ENCODE measurements at places on chromosomes 4 and X.

- DNase-seq, result no peak
These were observed 27.4 kb downstream of the HMGN5 start for GRCh38 chrX:81174286-81174685.

DNA sequence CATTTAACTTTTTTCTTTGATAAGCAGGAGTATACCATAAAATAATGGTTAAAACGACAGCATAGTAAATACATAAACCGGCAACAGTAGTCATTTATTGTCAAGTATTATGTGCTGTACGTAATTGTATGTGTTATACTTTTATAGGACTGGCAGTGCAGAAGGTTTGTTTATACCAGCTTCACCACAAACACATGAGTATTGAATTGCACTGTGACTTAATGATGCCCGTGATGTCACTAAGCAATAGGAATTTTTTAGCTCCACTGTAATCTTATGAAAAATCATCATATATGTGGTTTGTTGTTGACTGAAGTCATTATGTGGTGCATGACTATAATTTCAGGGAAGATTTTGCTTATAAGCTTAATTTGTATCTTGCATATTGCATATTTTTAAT lies 424.6 kb downstream of the PABPC4L start:
- DNase-seq, result no peak

GRCh38 chrX:51361251-51361650 lies 28.6 kb downstream of the NUDT10 start:
- DNase-seq, result no peak

DNA sequence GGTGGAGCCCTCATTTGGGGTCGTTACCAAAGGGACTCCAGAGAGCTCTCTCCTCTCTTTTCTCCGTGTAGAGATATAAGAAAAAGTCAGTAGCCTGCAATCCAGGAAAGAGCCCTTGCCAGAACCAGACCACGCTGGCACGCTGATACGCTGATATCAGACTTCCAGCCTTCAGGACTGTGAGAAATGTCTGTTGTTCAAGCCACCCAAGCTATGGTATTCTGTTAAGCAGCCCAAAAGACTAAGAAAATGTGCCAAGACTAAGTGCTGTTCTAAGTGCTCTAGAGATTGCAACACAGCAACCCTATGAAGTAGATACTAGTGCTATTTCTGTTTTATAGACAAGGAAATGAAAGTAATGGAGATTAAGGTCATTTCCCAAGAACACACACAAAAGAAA lies 205.7 kb downstream of the CAMK2D start:
- DNase-seq, result no peak

GRCh38 chrX:66638591-66639500 lies at the start of gene EDA2R:
Gene EDA2R (minus strand): TSS chrX:66639078. CDS start chrX:66616020, 23,058 bp downstream.
- no peak for DNase-seq

DNA sequence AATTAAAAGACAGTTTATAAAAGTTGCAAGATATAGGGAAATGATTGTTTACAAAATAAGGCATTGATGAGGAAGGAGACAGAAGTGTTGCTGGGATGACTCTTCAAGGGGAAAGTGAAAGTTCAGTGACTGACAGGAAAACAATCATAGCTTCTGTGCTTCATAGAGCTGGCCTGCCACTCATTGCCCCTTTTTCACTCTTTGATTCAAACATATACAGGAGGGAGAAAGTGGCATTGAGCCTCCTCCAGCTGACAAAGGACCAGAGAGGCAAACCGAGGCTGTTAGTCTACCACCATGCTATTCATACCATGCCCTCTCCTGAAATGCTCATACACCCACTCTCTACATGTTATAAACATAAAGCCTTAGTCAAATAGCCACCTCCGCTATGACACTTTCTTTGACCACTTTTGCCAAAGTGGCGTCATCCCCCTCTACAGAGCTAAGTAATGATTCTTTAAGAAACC lies 79.2 kb upstream of the ATOH1 start:
- no peak for DNase-seq

DNA sequence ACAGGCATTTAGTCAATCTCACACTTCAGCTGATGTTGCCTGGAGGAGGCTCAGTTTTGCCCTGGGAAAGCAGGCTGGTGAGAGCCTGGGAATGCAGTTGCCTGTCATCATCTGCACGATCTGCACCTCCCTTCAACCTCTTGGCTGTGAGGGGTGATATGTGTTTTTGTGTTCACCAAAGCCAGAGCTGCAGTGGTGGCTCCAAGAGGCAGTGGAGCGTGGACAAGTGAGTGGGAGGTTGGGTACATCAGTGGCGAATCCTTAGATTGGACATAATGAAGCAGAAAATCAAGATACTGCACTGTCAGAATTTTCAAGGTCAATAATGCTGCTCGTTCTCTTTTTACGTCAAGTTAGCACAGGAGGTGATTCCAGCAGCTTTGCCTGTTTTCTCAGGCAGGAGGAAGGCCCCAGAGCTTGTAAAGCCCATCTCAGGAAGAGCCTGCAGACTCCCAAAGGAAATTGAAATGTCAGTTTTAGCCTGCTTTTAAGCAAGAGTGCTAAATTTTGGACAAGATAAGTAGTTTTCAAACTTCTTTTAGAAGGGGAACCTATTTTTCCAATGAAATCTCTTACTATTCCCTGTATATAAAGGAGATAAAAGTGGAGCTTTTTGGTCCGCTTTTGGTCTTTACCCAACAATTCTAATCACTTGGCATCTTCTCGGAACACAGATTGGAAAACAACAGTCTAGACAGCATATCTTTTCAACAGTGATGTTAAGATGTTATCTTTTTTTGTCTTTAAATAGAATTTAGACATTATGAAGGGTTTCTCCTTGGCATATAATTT lies 92.8 kb downstream of the FRAS1 start:
- no peak for DNase-seq

DNA sequence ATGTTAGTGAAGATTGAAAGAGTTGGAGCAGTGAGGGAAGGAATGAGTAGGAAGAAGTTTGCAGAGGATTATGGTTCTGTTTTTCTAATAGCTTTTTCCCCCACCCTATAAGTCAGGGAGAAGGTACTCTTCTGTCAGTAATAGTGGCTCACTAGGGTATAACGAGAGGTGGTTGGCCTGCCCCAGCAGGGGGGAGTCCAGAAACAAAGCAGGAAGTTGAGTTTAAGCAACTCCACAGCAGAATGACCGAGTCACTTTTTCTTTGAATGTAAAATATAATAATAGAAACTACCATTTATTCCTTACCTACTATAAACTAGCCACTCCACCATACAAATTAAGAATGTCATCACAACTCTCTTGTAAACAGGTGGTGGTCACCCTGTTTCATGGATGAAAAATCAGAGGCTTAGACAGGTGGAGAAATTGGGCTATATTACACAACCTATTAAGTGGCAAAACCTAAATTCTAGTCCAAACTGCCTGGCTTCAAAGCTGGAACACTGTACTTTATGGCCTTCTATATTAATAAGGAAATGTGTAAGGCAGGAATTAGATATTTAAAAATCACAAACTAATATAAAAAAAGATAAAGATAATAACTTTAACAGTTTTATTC lies 21.9 kb downstream of the AP1AR start:
- no peak for DNase-seq

DNA sequence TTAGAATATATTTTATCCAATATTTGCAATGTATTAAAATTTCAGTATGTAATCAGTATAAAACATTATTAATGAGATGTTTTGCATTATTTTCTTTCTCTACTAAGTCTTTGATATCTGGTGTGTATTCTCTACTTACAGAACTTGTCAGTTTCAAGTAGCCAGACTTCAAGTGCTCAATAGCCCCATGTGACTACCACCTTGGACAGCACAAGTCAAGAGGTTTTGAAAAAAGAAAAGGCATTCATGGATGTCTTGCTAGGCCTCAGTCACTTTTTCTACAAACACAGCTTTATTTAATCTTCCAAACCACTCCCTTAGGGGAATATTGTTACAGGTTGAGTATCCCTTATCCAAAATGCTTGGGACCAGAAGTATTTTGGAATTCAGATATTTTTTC lies 189.4 kb downstream of the QDPR start:
- no peak for DNase-seq

GRCh38 chr4:168076989-168077725 lies 15.2 kb upstream of the ANXA10 start:
- DNase-seq, result no peak

GRCh38 chrX:1537031-1537715 lies at the start of gene P2RY8:
Gene P2RY8 (minus strand): TSS chrX:1537185. CDS start chrX:1466558, 70,627 bp downstream.
- DNase-seq, result peak; percentile 59

DNA sequence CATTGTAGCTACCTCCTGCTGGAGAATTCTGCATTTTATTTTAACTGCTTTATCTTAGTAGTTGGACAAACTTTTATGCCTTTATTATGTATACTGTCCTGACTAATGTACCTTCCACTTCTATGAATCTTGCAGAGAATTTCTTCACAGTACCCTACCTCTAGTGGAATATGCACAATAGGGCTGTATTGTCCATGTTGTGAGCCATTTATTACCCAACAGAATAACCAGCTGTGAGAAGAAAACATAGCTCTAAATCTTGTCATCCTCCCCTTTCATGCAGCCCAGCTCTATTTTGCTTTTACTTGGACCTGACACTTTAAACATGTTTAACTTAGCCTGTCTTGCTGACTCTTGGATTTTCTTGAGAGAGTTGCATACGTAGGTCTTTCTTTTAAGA lies 56.2 kb downstream of the MCUB start:
- DNase-seq, result no peak

- DNase-seq, result no peak
These were observed 84.8 kb upstream of the TFDP3 start for GRCh38 chrX:133302775-133303445.

GRCh38 chr4:73152893-73153292 lies 83.4 kb upstream of the COX18 start:
- no peak for DNase-seq

- DNase-seq, result no peak
These were observed 31.1 kb upstream of the WDR17 start for GRCh38 chr4:176034499-176034898.

- DNase-seq, result no peak
These were observed 14.8 kb upstream of the BBS7 start for GRCh38 chr4:121885115-121885514.

DNA sequence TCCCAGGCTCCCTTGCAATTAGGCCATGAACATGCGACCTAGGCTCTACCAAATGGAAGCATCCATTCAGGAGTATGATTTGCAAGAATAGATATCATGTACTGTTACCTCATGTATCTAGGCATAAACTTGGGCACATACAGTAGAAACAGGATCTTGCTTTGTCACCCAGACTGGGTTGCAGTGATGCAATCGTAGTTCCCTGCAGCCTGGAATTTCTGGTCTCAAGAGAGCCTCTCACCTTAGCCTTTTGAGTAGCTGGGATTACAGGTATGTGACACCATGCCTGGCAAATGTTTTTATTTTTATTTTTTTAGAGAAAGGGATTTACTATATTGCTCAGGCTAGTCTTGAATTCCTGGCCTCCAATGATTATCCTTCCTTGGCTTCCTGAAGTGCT lies 994.2 kb downstream of the ADGRL3 start:
- DNase-seq, result no peak

- no peak for DNase-seq
These were observed 54.3 kb upstream of the STIM2 start for GRCh38 chr4:26806331-26806730.

- no peak for DNase-seq
These were observed 150.1 kb downstream of the DHX15 start for GRCh38 chr4:24434241-24434640.

- no peak for DNase-seq
These were observed 23.9 kb downstream of the RELL1 start for GRCh38 chr4:37662251-37662650.

DNA sequence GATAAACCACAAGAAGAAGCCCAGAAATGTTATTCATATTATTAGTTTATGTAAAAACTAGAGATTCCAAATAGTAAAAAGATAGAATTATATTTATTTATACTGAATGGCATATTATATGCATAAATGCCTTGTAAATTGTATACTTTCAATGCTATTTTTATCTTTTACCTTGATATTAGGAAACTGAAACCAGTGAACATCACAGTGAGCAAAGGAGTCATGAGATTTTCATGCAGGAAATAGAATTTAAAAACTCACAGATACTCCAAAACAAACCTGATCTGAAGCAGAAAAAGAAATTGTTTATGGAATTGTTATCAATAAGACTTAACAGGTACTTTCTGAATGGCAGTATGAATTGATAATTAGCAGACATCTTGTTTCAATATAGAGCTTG lies 207.3 kb upstream of the CENPE start:
- no peak for DNase-seq

- DNase-seq, result no peak
These were observed 182.7 kb upstream of the PCDH7 start for GRCh38 chr4:30537456-30537855.

DNA sequence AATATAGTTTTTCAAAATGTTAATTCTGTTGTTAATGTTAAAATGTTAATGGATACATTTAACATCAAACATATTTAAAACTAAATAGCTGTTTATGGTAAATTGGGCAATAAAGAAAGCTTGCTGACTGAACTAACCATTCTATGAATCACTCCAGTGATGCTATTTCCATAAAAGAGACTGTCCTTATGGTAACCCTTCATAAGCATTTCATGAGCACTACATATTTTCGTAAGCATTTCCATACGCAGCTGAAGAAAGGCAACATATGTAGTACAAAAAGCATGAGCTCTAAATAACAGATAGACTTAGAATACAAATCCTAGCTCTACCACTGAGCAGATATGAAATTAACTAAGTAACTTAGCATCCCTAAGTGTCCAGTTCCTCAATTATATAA lies 188.9 kb downstream of the COL25A1 start:
- no peak for DNase-seq

DNA sequence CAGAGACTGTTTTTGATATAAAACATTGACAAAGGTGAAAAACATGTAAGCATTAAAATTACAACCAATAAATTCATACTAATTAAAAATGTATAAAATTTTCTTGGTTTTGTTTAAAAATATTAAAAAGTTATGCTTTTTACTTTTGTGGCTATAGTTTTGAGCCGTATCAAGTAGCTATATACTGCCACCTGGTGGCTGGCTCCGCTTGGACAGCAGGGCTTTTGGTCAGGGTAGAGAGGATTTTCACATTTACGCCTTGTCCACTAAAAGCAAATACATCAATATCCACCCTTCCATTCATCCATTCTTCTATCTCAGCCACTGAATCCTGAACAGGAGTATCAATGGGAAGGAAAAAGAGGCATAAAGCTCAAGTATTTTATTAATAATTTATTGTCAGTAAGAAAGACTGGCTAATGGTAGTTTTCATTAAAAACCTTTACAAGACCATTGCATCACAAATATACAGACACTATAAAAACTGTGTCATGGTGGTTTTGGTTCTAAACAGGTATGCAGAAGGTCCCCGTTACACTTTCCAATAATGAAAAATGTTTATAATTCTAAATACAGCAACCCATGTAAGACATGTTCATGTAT lies 32.1 kb upstream of the MTNR1A start:
- peak; percentile 15 for DNase-seq
